ENCODE measurements at places on chromosomes 16 and 17. TPM values are rescaled to one million over a fixed set of nuclear protein-coding genes. Genes with fewer than 3 reads are reported as not detected.
A peak's percentile ranks its signal among the peaks of the same experiment; 100 is the strongest.

Gene TEKT1
- not detected for polyA plus RNA-seq

Gene CNTNAP1
- polyA plus RNA-seq, result 3.6 TPM

Gene TBC1D10B
- polyA plus RNA-seq, result 12.2 TPM

Gene GDPD1
- 0.86 TPM for polyA plus RNA-seq

Gene PRSS22
- not detected for polyA plus RNA-seq

Gene MT3
- polyA plus RNA-seq, result not detected

Gene KRTAP1-5
- polyA plus RNA-seq, result 134 TPM

Gene KRT33A
- polyA plus RNA-seq, result not detected

GRCh38 chr16:79317026-79317425 is 283.5 kb downstream of the MAF start:
- no peaks in the 10 kb centered on the region for H3K36me3 ChIP-seq
- H3K4me3 ChIP-seq, result no peak overlapping the region
- H3K27me3 ChIP-seq, result no peaks in the 10 kb centered on the region

DNA sequence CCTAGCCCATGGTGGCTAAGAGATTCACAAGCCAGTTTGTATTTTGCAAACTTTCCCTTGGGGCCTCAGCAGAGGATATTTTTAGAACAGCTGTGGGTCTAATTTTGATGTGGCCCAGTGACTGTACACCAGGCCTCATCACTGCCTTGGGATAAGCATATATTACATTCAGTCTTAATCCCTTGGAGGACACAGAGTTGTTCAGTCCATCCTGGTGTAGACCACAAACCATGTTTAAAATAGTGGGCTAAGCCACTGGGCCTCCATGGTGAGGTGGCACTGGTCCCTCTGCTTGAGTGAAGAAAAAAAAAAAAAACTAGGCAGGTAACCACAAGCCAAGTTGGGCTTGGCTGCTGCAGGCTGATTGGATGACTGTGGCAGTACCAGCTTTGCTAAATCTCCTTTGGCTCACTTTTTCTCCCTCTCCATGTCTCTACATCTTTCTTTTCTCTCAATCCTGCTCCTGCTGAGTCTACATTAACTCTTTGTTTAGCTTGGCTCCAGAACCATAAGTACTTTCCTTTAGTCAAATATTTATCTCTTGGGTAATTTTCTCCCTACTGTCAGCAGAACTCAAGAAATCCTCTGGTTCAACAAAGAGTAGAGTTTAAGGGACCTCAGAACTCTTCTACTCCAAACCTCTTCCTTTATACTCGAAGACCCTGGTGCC is 120.0 kb upstream of the TBX2 start:
- no peak overlapping the region for H3K4me3 ChIP-seq
- H3K27ac ChIP-seq, result peak overlapping the region; percentile 9
- peak; percentile 51 for DNase-seq

GRCh38 chr16:2852003-2852730 is 5.8 kb downstream of the PRSS22 start:
- DNase-seq, result no peak
- H3K27ac ChIP-seq, result no peak overlapping the region
- H3K4me3 ChIP-seq, result no peak overlapping the region
- no peaks in the 10 kb centered on the region for H3K27me3 ChIP-seq

DNA sequence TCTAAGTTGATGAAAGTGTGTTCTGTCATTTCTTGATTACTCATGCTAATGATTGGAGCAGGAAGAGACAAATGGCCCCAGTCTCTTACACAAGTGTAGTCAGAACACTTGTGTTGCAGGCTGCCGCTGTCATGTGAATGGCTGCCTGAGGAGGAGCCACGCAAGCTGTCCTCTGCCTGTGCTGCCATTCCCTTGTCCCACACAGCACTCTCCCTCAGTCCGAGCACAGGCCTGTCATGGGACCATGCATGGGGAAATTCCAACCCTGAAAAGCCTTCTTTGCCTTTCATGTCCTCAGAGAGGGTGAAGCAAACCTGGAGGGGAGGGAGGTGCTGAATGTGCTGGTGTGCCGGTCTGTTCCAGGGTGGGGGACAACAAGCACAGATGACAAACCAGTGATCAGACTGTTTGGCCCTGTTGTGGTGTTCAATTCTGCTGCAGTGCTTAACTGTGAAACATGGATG is 109.4 kb downstream of the MRTFB start:
- H3K4me1 ChIP-seq, result peaks cover 29% of the 10 kb centered on the region
- H3K27ac ChIP-seq, result no peak overlapping the region

DNA sequence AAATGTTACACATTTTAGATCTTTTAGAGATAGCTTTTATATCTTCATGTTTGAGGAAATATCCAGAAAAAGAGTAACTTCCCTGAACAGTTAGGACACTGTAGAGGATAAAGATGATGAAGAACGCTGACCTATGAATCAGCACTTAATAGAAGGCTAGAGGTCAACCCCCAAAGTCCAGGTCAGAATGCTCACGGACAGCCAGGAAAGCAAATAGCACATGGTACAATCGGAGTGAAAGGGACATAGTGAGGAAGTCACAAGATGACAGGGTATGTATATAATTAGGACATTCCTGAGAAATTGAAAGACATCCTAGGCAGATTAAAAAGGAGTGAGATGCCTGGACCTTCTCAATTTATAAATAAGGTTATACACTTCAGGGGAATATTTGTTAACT is 55.1 kb upstream of the CNTNAP4 start:
- H3K4me1 ChIP-seq, result no peaks in the 10 kb centered on the region
- no peak overlapping the region for H3K27ac ChIP-seq
- H3K27me3 ChIP-seq, result no peaks in the 10 kb centered on the region

DNA sequence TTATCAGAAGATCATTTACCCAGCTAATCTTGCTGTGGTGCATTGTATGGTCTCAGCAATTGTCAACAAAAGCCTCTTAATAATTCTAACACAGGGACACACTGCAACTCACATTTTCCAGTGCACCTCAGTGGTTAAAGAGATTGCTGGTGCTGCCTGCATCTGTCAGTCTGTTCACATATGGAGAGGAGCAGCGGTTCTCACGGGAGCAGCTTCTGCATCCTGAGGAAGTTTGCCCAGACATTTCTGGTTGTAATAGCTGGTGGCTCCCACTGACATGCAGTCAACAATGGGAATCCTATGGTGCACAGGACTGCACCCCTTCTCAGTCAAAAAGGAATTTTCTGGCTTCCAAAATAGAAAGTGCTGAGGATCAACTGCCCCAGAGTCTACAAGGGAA is 7.8 kb downstream of the GGA2 start:
- H3K36me3 ChIP-seq, result no peaks in the 10 kb centered on the region
- no peak overlapping the region for H3K4me3 ChIP-seq
- DNase-seq, result no peak
- peaks cover 19% of the 10 kb centered on the region for H3K4me1 ChIP-seq

- H3K4me3 ChIP-seq, result no peak overlapping the region
- no peaks in the 10 kb centered on the region for H3K27me3 ChIP-seq
- H3K36me3 ChIP-seq, result no peaks in the 10 kb centered on the region
- DNase-seq, result no peak
- no peak overlapping the region for H3K27ac ChIP-seq
- peaks cover 6% of the 10 kb centered on the region for H3K4me1 ChIP-seq
These were observed 20.4 kb downstream of the KIAA0513 start for GRCh38 chr16:85047867-85048455.

All from GM23248 (cell line).